ENCODE measurements at places on chromosomes 16 and 17.

DNA sequence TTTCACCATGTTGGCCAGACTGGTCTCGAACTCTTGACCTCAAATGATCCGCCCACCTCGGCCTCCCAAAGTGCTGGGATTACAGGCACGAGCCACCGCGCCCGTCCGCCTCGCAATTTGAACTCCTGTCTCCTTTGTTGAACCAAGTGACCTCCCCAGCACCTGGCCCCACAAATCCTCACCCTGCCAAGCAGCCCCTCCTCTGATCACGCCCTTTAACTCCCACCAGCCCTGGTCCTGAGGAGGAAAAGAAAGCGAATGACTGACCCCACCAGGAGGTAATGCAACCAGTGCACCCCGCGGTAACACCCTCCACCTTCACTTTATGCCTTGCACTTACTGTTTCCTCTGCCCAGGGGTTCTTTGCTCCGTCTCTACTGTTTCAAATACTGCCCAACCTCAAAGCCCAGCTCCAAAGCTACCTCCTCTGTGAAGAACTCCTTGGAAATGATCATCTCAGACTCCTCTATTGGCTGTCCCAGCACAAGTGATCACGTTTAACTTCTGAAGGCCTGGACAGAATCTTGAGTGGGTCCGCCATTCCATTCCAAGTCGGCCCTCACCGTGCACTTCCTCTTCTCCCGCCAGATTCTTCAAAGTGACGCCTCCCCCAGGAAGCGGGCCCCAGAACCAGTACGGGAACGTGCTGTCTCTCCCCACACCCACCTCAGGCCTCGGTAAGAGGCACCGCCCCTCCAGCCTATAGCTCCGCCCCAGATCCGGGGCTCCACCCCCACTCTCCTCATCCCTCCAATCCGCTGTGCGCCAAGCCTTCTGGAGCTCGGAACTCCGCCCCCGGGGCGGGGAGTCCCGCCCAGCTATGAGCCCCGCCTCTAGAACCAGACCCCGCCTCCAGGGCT, 4.4 kb downstream of the CD19 start:
- peak; percentile 66 for DNase-seq

- DNase-seq, result no peak
These were observed 820 bp downstream of the TLCD1 start for GRCh38 chr17:28725166-28725659.

DNA sequence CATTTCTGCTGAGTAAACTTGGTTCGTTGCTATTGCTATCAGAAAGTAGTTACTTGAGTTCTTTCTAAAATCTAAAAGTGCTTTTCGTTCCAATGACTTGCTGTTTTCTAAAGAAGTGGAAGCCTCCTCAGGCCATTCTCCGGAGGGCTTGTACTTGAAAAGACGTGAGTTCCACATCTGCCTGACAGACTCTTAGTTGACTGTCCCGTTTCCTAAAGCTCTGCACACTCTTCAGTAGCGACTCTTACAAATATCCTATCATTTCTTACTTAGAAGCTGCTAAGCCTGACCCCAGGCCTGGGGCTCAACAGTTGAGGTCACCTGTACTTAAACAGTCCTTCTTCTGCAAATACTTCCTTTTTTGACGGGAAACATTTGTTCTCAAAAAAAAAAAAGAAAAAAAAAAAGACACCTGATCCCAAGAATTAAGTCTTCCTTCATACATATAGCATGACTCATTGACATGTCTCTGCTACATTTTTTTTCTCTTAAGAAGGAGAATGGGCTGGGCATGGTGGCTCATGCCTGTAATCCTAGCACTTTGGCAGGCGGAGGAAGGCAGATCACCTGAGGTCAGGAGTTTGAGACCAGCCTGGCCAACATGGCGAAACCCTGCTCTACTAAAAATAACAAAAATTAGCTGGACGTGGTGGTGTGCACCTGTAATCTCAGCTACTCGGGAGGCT, 61.5 kb downstream of the DHRS7C start:
- DNase-seq, result no peak

DNA sequence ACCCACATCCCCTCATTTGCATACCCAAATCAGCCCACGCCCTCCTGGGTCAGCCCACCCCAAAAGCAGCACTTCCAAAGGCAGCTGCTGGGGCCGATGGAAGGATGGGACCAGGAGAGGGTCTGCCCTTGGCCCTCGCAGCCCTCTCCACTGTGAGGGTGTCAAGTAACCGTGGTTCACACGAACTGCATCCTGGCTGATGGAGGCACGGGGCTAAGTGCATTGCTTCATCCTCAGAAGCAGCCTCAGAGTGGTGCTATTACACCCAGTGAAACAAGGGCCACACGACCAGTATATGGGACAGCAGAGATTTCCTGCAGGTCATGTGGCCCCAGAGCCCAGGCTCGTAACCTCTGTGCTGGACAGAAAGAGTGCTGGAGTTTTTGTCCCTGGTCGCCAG, 13.2 kb upstream of the ATP2A3 start:
- no peak for DNase-seq

DNA sequence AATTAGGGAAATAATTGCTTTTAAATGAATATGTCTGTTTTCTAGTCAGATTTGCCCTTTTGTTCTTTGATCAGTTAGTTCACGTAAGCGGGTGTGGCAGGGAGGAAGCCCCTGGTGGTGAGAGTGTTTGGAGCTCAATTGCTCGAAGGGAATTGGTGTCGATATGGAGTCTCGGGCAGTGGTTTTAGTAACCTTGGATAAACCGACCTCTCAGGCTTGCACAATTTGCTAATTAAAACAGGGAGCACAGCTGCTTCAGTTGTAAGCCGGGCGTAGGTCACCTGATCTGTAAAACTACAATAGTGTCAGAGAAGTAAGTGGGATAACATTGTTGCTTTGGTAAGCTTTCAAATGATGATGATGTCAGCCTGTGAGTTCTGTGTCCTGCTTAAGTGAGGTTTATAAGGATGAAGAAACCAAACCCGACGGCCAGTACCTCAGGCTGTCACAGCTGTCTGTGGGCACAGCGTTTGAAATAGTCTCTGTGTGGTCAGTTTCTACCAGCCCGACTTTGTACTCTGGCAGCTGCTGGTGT, 2.9 kb downstream of the ZNF750 start:
- DNase-seq, result no peak

GRCh38 chr16:87559945-87560344, 42.4 kb upstream of the JPH3 start:
- DNase-seq, result no peak

DNA sequence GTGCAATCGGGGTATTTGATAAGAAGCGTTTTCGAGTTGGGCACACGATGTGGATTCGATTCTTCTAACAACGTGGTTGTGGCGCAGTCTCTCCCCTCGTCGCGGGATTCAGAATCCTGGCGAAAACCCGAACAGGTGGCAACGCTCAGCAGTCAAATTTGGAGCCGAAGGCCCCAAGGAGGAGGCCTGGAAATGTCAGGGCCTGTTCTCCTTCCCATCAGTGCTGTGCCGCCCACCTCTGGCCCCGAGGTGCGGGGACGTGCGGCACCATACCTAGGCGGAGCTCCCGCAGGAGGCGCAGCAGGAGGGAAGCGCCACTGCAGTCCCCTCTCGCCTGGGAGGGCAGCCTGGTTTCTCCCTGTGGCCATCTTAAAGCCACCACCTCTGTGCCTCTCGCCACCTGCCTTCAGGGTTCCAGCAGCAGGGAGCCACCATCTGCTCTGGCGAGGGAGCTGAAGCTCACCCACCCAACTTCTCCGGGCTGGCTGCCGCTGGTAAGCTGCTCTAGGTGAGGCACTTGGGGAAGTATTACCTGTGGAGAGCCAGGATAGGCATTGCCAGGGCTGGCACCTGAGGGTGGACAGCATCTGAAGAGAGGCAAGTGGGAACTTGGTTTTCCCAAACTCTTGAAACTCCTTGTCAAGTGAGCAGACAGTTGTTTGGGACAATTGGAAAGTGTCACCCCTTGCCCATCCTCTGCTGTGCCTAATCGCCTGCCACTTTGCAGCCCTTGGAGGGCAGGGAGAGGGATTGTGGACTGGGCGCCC, 2.6 kb upstream of the AATF start:
- DNase-seq, result no peak

GRCh38 chr17:81844327-81844851, 9.5 kb upstream of the PPP1R27 start:
- no peak for DNase-seq

GRCh38 chr16:66878067-66878466, 2.2 kb upstream of the PDP2 start:
- DNase-seq, result no peak

- peak; percentile 43 for DNase-seq
These were observed at the start of gene TMEM106A for GRCh38 chr17:43211480-43212402. Gene TMEM106A (plus strand): TSS chr17:43211875. CDS start chr17:43213042, 1,167 bp downstream.

GRCh38 chr17:2064980-2065785, 10.3 kb downstream of the HIC1 start:
- no peak for DNase-seq

DNA sequence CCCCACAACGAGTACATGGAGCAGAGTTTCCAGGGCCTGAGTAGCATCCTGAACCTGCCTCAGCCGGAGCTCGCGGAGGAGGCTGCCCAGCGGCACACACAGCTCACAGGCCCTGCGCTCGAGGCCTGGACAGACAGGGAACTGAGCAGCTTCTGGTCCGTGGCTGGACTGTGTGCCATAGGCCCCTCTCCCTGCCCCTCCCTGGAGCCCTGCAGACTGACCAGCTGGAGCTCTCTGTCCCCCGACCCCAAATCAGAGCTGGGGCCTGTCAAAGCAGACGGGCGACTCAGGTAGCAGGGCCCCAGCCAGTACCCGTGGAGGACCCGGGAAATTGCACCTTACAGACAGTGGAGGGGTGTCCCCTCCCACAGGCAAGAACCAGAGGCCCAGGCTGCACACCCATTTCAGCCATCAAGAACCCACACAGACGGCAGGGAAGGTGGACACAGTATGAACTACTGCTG, 13.0 kb downstream of the MRPL27 start:
- DNase-seq, result no peak

DNA sequence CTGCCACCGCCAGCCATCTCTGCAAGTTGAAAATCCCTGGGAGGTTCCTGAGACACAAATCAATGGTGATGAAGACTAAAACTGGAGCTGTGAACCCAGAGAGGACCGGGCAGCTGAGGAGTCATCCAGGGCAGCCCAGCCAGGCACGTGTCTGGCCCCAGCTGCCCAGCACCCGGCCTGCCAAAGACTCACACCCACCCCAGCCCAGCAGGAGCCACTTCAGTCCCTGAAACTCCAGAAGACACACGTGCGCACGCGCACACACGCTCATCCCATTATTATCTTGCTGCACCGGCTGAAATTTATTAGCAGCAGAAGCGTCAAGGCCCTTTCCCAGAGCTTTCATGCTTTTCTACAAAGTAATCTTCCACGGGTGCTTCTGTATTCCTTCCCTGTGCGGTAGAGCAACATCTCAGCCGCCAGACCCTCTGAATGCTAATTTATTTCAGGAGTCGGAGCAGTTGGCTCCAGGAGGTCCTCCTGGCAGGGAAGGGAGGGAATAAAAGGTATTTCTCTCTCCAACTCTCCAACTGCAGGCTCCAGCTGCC, 59.8 kb upstream of the RBFOX3 start:
- DNase-seq, result no peak

DNA sequence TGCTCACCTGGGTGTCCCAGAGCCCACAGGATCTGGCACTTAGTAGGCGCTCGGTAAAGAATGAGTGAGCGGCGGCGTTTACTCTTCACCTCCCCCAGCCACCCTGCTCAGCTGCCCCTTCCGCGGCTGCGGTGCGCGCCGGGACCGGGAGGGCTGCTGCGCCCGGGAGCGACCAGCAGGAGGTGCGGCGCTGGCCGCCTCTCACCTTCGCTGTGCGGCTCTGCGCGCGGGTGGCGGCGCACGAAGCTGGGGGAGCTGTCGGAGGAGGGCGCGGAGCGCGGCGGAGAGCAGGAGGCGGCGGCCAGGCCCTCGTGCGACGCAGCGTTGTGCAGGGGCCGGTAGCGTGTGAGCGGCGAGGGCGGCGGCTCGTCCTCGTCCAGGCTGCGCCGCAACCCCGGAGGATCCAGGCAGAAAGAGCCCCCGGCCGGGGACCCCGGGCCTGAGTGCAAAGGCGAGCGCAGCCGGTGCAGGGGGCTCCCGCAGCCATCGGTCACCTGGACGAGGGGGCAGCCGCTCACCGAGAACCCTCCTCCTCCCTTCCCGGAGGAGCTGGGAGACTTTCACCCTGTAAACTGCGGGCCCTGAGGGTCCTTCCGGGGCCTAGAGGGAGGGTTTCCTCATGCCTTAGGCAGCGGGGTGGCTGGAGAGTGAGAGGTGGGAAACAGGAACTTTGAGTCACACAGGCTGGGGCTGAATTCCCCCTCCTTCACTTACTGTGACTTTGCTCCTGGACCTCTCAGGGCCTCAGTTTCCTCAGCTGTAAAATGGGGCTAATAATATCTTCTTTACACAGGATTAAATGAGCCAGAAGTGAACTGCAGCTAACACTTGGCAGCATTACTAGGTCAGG, 12.5 kb downstream of the SAMD14 start:
- DNase-seq, result peak; percentile 27

DNA sequence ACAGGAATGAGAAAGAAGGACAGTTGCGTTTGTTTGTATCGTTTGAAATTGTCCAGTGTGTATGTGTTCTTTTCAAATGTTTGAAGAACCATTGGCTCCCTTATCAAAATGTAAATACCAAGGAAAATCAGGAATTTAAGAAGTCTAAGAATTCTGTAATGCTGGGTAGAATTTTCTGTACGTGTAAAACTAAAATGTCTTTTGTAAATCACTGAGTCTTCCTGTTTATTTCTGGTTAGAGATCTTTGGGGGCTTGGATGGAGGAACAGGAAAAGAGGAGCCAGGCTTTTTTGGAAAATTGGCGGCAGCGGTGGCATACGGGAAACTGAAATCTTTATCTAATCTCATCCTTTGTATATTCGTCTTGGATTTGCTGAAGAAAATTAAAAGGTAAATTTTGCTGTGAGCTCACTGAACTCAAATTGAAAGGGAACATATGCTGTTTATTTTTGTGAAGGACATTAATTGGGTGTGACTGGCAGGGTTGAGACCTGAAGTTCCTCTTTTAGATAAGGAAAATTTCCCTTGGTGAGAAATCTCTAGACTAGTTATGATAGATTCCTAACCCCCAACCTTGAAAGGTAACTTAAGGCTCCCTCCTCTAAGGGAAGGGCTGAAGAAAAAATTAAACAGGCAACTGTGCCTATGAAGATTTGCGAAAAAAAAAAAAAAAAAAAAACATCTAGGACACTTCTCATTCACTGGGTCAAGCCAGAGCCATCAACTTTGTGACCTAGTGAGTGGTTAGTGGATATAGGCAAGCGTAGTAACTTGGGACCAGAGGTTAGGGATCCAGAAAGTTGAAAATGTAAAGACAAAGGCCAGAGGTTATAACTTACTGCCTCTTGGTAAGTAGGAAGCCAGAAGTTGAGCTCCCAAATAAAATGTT, 10.8 kb downstream of the TAT start:
- no peak for DNase-seq

GRCh38 chr17:68048996-68049395, 13.5 kb downstream of the KPNA2 start:
- DNase-seq, result no peak

DNA sequence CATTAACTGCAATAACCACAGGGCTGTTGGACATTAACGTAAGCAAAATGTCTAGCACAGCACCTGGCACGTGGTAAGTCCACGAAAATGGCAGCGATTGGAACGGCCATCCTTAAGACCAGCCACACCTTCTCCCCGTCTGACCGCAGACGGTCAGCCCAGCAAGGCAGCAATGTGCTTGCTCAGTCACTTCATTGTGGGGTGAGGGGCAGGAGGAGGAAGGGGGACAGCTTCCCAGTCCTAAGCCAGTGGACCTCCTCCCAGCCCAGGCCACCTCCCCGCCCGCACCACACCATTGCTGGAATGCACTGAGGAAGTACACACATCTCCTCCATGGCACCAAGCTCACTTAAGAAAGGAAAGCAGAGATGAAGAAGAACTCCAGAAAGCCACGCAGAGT, 8.6 kb upstream of the MYLK3 start:
- no peak for DNase-seq

All from stimulated activated CD4-positive, alpha-beta T cell treated with anti-CD3 and anti-CD28 coated beads, Interleukin-1b, Interleukin-23, amount 100 ng/mL, for 1 hour (primary cell).